ENCODE measurements at places on chromosomes 6 and 20.

DNA sequence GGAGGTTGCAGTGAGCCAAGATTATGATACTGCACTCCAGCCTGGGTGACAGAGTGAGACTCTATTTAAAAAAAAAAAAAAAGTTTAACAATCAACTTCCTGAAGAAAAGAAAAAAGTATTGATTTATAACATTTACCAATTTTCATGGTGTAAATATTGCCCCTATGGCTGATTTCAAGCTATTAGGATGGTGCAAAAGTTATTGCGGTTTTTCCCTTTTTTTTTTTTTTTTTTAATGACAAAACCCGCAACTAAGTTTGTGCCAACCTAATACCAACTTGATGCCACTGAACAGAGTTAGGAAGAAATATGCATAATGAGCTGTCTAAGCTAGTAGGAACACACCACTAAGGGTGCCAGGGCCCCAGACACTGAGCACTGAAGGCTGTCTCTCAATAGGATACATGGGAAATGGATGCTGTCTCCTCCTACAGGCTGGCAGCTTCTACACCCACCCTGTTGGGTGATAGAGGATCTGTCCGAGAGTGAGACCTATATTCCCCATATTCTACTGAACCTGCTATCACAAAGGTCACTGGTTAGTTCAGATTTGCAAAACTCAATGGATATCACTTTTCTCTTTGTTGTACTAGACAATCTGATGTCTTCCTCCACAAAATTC, 6.5 kb upstream of the PERP start:
- DNase-seq = no peak

DNA sequence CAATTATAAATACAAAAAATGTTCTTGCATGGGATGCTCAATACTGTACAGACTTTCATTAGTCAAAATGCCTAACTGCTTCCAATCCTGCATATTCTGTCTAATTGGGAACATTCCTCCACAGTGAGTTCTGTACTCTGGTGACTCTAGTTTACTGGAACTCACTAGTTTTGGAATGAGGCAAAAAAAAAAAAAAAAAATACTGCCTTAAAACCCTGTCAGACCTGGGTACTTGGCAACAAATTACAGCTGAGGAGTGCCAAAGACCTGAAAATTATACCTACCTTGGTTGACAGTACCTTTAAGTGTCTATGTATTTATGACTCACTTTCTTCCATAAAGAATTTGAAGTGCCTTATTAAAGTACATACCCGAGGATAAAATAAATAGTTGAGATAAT, 276.7 kb downstream of the FARS2 start:
- no peak for DNase-seq

- DNase-seq = no peak
These were observed 3.4 kb downstream of the MED20 start for GRCh38 chr6:41917528-41917927.

GRCh38 chr20:57265336-57265996, 975 bp downstream of the BMP7 start:
- DNase-seq = no peak

DNA sequence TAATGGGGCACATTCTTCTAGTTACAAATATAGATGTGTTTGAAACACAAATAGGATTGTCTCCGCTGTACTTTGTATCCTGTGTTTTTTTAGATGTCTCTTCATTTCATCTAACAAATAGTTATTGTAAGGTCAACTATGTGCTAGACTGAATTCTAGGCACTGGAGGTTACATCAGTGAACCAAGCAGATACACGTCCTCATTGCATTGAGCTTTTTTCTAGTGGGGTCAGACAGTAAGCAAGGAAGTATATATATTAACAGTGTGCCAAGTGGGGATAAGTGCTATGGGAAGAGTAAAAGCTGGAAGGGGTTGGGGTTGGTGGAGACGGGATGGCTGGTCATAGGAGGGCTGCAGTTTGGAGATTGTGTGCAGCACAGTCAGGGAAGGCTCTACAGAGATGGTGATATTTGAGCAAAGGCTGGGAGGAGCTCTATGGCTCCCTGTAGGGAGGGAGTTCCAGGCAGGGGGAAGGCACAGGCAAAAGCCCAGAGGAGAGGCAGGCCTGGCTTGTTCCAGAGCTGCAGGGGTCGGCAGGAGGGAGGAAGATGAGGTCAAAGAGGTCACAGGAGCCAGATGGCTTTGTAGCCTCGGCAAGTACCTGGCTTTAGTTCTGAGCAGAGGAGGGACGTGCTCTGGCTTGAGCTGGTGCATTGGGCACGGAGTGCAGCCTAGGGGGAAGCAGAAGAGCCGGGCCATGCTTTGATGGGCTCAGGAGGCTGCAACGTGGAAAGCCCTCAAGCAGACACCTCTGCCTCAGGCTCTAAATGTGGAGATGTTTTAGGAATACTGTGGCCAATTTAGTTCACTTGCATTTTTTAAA, 152.3 kb downstream of the ZDHHC14 start:
- DNase-seq = no peak

- no peak for DNase-seq
These were observed 208.0 kb upstream of the KCNQ5 start for GRCh38 chr6:72413884-72414283.

DNA sequence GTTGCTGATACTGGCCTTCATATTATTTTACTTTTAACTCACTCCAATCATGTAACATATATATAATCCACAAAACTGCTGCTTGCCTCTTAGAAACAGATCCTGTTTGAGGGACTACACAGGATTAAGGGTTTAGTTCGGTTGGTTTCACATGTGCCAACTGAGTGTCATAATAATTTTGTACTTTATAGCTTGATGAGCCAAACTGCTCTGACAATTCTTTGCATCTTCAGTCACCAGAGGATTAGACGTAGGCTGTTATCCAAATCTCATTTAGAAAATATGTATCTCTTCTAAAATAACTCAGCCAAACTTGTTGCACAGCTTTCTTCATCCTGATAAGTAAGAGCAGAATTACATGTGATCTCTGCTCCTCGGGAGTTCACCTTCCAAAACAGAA, 643.6 kb upstream of the PTCHD4 start:
- no peak for DNase-seq

- no peak for DNase-seq
These were observed 528.4 kb downstream of the PKHD1 start for GRCh38 chr6:51559059-51559458.

DNA sequence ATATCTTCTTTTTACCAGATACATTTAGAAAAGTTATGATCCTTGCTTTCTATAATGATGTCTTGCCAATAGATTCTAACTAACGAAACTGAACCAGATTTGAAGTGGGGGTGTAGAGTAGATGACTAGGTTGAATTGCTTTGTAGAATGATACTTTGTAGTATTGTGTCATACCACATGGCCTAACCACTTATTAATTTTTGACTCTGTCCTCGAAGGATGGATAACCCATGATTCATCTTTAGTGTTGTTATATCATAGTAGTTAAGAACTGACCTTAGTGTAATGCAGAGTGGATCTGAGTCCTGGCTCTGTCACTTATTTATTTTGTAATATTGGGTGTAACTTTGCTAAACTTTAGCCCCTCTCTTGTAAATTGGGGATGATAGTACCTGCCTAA, 4.5 kb downstream of the PHF3 start:
- DNase-seq = no peak

GRCh38 chr20:3430376-3431069, 23.1 kb upstream of the DNAAF9 start:
- DNase-seq = no peak

GRCh38 chr6:31663961-31664789, 622 bp downstream of the GPANK1 start:
- no peak for DNase-seq
